ENCODE measurements at places on chromosomes 2 and 18.
A peak's percentile ranks its signal among the peaks of the same experiment; 100 is the strongest.

- no peak overlapping the region for H3K27ac ChIP-seq
- no peak overlapping the region for H3K4me3 ChIP-seq
- H3K4me1 ChIP-seq: peaks cover 12% of the 10 kb centered on the region
- no peaks in the 10 kb centered on the region for H3K36me3 ChIP-seq
- DNase-seq: no peak
- H3K27me3 ChIP-seq: peaks cover 2% of the 10 kb centered on the region
These were observed 147.7 kb upstream of the DTNA start for GRCh38 chr18:34562252-34562870.

DNA sequence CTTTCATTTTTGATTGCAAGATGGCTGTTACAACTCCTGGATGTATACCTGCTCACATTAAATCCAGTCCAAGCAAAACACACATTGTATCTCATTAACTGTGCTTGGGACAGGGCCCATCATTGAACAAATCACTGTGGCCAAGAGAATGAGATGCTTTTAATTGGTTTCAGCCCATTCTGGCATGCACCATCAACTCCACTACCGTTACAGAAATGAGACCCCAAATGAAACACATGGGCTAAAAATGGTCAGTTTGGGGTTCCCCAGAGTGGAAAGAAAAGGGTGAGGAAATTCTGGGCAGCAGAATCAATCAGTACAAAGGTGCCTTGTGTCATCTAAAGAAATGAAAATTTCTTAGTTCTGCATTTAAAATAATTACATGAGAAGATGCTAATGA lies 52.7 kb downstream of the FAM171B start:
- H3K4me1 ChIP-seq: peaks cover 10% of the 10 kb centered on the region
- H3K4me3 ChIP-seq: no peak overlapping the region
- H3K27me3 ChIP-seq: no peaks in the 10 kb centered on the region
- no peaks in the 10 kb centered on the region for H3K36me3 ChIP-seq

DNA sequence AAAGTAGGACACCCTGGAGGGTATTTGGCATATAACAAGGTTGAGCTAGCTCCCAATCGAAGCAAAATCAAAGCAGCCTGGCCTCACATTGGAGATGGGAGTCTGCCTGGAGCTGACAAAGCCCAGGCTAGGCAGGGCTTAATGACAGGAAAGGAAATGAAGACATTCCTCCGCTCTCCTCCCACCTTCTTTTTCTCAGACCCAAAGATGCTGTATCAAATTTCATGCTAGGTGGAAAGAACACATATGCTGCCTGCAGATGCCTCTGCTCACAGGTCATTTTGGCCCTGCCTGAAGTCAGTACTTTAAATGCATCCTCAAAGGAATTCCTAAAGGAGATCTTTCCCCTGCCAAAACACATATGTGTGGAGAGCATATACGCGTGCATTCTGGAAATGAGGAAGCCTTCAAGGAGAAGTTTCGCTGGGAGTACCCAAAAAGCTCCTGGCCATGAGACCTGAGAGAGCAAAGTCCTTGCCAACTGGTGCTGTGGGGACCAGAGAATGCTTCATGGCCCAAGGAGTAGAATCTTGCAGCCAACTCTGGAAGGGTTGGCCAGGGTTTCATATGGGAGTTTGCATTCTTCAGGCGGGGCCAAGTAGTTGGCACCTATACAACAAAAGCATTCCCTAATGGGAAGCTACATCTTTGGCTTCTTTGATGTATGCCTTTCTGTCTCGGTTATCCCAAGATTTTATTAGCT lies 88.0 kb downstream of the AQP4 start:
- no peak overlapping the region for H3K4me3 ChIP-seq
- peaks cover 47% of the 10 kb centered on the region for H3K4me1 ChIP-seq
- no peaks in the 10 kb centered on the region for H3K36me3 ChIP-seq
- H3K27ac ChIP-seq: no peak overlapping the region

GRCh38 chr2:73243884-73244570 lies 9.9 kb downstream of the CCT7 start:
- no peaks in the 10 kb centered on the region for H3K4me1 ChIP-seq
- no peak overlapping the region for H3K27ac ChIP-seq
- peaks cover 37% of the 10 kb centered on the region for H3K36me3 ChIP-seq
- no peak overlapping the region for H3K4me3 ChIP-seq
- no peaks in the 10 kb centered on the region for H3K27me3 ChIP-seq

GRCh38 chr2:83565626-83566025 lies 893.5 kb downstream of the SUCLG1 start:
- H3K27me3 ChIP-seq: no peaks in the 10 kb centered on the region
- no peak overlapping the region for H3K27ac ChIP-seq
- H3K4me1 ChIP-seq: no peaks in the 10 kb centered on the region
- no peak overlapping the region for H3K4me3 ChIP-seq

- no peak for DNase-seq
- no peak overlapping the region for H3K27ac ChIP-seq
- no peaks in the 10 kb centered on the region for H3K36me3 ChIP-seq
- no peaks in the 10 kb centered on the region for H3K4me1 ChIP-seq
- H3K27me3 ChIP-seq: peaks cover 1% of the 10 kb centered on the region
These were observed 120.1 kb upstream of the SLC39A10 start for GRCh38 chr2:195536906-195537305.

GRCh38 chr2:144836635-144837350 lies 316.9 kb upstream of the ZEB2 start:
- H3K4me1 ChIP-seq: no peaks in the 10 kb centered on the region
- no peak overlapping the region for H3K4me3 ChIP-seq
- H3K27ac ChIP-seq: no peak overlapping the region
- no peak for DNase-seq

- H3K27ac ChIP-seq: no peak overlapping the region
- peaks cover 2% of the 10 kb centered on the region for H3K27me3 ChIP-seq
- H3K4me3 ChIP-seq: no peak overlapping the region
- no peak for DNase-seq
- no peaks in the 10 kb centered on the region for H3K36me3 ChIP-seq
These were observed 225.8 kb downstream of the TTC32 start for GRCh38 chr2:19675856-19676460.

GRCh38 chr2:180040146-180040925 lies 33.2 kb upstream of the CWC22 start:
- no peak overlapping the region for H3K4me3 ChIP-seq
- no peaks in the 10 kb centered on the region for H3K27me3 ChIP-seq
- no peak overlapping the region for H3K27ac ChIP-seq
- H3K36me3 ChIP-seq: no peaks in the 10 kb centered on the region

- no peak overlapping the region for H3K27ac ChIP-seq
- no peaks in the 10 kb centered on the region for H3K27me3 ChIP-seq
- no peak for DNase-seq
- H3K36me3 ChIP-seq: no peaks in the 10 kb centered on the region
These were observed 45.2 kb upstream of the B3GNT2 start for GRCh38 chr2:62150597-62151305.

DNA sequence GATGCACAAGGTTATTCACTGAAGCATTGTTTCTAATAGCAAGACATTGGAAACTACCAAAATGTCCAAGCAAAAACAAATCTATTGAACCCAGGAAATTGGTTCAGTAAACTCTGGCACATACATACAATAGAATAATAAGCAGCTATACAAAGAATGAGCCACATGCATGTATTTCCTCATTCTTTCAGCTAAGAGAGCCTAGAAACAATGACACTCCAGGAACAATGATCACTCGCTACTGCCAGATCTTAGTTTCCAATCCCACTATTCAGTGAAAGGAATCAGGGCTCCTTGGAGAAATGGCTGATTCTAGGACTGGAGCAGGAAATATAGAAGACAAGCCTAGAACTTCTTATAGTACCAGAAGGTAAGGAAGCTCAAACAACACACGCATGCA lies 221.9 kb upstream of the AGAP1 start:
- H3K27ac ChIP-seq: peak overlapping the region; percentile 82
- no peak for DNase-seq
- no peaks in the 10 kb centered on the region for H3K36me3 ChIP-seq
- peaks cover 52% of the 10 kb centered on the region for H3K4me1 ChIP-seq
- no peak overlapping the region for H3K4me3 ChIP-seq
- peaks cover 3% of the 10 kb centered on the region for H3K27me3 ChIP-seq

- no peaks in the 10 kb centered on the region for H3K4me1 ChIP-seq
- peaks cover 7% of the 10 kb centered on the region for H3K27me3 ChIP-seq
- H3K4me3 ChIP-seq: no peak overlapping the region
- peaks cover 10% of the 10 kb centered on the region for H3K36me3 ChIP-seq
These were observed 169.2 kb downstream of the ETAA1 start for GRCh38 chr2:67566285-67566684.

GRCh38 chr2:97834610-97835009 lies 121.2 kb downstream of the ZAP70 start:
- no peaks in the 10 kb centered on the region for H3K27me3 ChIP-seq
- H3K36me3 ChIP-seq: peaks cover 3% of the 10 kb centered on the region
- DNase-seq: no peak
- H3K27ac ChIP-seq: no peak overlapping the region

- peak overlapping the region; percentile 93 for H3K4me3 ChIP-seq
- peak; percentile 21 for DNase-seq
- peaks cover 4% of the 10 kb centered on the region for H3K27me3 ChIP-seq
- H3K36me3 ChIP-seq: peaks cover 7% of the 10 kb centered on the region
- peak overlapping the region; percentile 94 for H3K27ac ChIP-seq
These were observed 1.1 kb upstream of the SPAST start for GRCh38 chr2:32061973-32062861.

GRCh38 chr2:44939106-44940048 lies 2.1 kb upstream of the SIX3 start:
- H3K4me3 ChIP-seq: no peak overlapping the region
- peaks cover 36% of the 10 kb centered on the region for H3K27me3 ChIP-seq
- no peak for DNase-seq
- H3K4me1 ChIP-seq: peaks cover 37% of the 10 kb centered on the region

- H3K4me1 ChIP-seq: peaks cover 9% of the 10 kb centered on the region
- peaks cover 2% of the 10 kb centered on the region for H3K27me3 ChIP-seq
- no peak for DNase-seq
- H3K27ac ChIP-seq: no peak overlapping the region
- no peak overlapping the region for H3K4me3 ChIP-seq
These were observed 273.6 kb downstream of the PRKCE start for GRCh38 chr2:45925026-45925425.

DNA sequence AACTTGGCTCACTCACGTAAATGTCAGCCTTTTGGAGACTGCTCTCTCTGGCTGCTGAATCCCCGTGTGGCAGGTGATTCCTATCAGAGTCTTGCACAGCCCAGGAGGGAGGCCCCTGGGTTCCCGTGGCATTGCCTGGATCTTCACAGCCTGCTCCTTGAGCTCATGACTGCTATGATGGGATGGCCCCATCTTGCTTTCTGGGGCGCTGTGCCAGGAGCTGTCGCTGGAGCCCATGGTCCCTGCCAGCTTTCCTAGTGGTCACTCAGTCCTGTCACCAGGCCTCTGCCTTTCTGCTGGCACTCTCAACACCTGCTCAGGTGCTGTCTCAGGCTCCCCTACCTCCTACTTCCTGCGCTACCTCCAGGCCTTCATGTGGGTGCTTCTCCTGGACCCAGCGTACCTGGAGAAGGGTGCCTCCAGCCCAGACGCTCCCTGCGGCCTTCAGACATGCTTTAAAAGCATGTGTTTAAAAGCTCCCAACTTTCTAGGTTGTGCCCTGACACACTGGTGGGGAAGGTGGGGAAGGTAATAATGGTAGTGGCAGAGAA lies 110.1 kb downstream of the MCFD2 start:
- no peak for DNase-seq
- H3K27ac ChIP-seq: no peak overlapping the region
- no peaks in the 10 kb centered on the region for H3K36me3 ChIP-seq
- H3K4me3 ChIP-seq: no peak overlapping the region
- H3K27me3 ChIP-seq: peaks cover 6% of the 10 kb centered on the region

DNA sequence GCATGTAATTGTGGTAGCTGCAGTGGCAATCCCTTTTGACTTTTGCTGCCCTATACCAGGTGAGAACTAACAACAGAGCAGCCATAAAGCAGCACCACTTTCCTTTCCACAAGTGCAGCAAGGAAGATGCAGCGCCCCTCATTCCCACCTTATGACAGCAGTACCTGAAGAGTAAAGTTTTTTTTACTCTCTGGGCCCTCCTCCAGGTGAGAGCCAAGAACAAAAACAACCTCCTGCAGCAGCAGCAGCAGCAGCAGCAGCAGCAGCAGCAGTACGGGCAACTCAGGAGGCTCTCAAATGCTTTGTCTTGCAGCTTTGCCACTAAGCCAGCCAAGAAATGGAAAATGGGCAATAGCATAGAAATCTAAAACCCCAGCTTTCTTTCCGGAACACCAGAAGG lies 397.5 kb downstream of the FIGN start:
- H3K4me1 ChIP-seq: peaks cover 9% of the 10 kb centered on the region
- H3K36me3 ChIP-seq: no peaks in the 10 kb centered on the region
- H3K27me3 ChIP-seq: no peaks in the 10 kb centered on the region

- peaks cover 3% of the 10 kb centered on the region for H3K36me3 ChIP-seq
- H3K4me1 ChIP-seq: peaks cover 44% of the 10 kb centered on the region
- H3K27ac ChIP-seq: peak overlapping the region; percentile 95
- H3K27me3 ChIP-seq: peaks cover 9% of the 10 kb centered on the region
- peak overlapping the region; percentile 99 for H3K4me3 ChIP-seq
These were observed 770 bp downstream of the NBAS start for GRCh38 chr2:15560140-15560987.

Data from endothelial cell (in vitro differentiated cells).